ENCODE measurements at places on chromosomes 1 and 21. TPM values are rescaled to one million over a fixed set of nuclear protein-coding genes. Genes with fewer than 3 reads are reported as not detected.
A peak's percentile ranks its signal among the peaks of the same experiment; 100 is the strongest.

DNA sequence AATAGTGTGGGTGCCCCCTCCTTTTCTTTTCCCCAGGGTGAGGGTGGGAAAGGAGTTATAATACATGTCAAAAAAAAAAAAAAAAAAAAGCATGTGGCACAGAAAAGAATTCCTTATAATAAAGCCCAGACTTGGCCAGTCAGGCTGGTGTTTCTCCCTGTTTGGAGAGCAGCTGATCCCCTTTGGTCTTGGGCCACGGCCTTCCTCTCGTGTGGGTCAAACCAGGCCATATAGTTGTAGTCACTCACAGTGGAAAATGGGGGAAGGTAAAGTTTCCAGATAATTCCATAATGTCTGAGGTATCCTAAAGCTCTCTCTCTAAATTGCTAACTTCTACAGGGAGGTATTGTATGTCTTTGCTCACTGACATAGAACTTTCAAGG lies 22.0 kb downstream of the CLIC6 start:
- no peak for DNase-seq

The ACTL8 gene
- not detected for total RNA-seq

The ARF1 gene
- total RNA-seq = 447 TPM

DNA sequence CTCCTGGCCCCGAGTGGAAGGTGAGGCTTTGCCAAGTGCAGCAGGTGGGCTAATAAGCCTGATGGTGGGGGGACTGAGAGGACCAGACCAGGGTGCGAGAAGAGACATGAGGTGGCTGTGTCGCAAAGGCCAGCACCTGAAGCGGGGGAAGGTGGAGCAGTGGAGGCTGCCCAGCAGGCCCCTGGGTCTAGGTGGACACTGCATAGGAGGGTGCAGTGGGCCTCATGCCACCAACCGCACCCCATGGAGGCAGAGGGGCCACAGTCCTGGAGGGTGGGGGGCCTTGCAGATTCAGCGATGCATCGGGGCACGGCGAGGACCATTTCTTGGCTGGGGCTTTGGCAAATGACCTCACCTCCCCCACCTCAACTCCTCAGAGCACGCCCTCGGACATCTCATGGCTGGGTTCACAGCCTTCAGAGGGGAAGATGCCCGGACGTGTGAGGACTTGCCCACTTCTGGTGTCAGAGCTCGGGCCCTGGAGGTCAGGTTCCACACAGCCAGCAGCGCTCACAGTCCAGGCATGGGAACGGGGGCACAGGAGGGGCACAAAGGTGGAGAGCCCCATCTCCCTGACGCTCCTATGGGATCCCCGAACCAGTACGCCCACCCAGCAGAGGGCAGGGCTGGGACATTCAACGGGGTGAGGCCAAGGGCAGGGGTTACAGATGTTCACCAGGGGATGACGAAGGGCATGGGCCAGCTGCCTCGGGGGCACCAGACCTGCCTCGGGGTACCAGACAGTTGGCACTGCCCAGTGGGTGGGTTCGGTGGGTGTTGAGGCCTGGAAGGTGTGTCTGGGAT lies 35.4 kb downstream of the UBE2G2 start:
- DNase-seq = no peak

DNA sequence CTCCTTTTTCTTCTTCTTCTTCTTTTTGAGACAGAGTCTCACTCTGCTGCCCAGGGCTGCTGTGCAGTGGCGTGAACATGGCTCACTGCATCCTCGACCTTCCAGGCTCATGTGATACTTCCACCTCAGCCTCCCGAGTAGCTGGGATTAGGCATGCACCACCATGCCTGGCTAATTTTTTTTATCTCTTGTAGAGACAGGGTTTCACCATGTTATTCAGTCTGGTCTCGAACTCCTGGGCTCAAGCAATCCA lies 13.0 kb upstream of the PADI1 start:
- DNase-seq = no peak

- DNase-seq = peak; percentile 88
These were observed 791 bp upstream of the MAST2 start for GRCh38 chr1:45802343-45803298.

The RHCE gene
- not detected for total RNA-seq

The GJB3 gene
- not detected for total RNA-seq

- DNase-seq = no peak
These were observed 48.8 kb upstream of the WASF2 start for GRCh38 chr1:27538793-27539192.

- no peak for DNase-seq
These were observed 8.0 kb downstream of the FCAMR start for GRCh38 chr1:206962272-206962671.

DNA sequence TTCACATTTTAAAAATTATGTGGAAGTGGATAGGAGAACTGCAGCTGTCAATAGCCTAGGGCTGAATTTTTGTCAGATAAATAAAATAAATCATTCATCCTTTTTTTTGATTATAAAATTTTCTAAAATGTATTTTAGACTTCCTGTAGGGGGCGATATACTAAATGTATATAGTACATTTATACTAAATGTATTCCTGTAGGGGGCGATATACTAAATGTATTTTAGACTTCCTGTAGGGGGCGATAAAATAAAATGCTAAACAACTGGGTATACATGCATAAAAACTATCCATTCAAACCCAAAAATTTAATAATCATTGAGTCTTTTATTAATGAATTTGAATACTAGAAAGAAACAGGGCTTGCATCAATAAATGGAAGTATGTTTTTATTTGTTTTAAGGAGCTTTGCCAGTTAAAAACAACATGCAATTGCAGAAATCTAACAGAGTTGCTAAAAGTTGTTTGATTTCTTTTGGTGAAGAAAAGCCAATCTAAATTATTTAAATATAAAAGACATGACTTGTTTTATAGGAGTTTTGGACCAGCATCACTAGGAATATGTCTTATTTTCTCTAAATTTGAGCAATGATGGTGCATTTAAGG lies 31.4 kb downstream of the CLCA1 start:
- DNase-seq = no peak

DNA sequence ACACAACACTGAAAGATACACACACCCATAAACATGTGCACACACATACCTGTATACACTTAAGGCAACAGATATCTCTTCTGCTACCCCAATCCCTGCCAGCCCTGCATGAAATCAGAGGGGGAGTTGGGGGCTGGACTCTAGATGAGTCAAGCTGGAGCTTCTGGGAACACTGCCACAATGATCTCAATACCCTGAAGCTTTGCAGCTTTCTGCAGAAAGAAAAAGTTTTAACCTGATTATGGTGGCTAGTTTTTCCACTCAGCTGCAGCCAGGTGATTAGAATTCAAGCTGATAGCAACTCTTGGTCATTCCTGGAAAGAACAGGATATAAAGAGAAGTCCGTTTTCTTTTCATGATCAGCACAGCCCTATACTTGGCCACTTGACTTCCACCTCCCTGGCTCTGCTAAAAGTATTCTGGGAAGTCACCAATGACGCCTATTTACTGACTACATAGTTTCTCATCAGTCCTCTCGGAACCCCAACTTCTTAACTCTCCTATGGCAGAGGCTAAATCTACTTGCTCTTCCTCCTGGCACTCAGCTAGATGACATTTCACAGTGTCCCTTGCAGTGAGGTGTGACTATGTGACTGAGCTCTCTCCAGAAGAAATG lies 20.7 kb upstream of the DNASE2B start:
- no peak for DNase-seq

The CELF3 gene
- not detected for total RNA-seq

DNA sequence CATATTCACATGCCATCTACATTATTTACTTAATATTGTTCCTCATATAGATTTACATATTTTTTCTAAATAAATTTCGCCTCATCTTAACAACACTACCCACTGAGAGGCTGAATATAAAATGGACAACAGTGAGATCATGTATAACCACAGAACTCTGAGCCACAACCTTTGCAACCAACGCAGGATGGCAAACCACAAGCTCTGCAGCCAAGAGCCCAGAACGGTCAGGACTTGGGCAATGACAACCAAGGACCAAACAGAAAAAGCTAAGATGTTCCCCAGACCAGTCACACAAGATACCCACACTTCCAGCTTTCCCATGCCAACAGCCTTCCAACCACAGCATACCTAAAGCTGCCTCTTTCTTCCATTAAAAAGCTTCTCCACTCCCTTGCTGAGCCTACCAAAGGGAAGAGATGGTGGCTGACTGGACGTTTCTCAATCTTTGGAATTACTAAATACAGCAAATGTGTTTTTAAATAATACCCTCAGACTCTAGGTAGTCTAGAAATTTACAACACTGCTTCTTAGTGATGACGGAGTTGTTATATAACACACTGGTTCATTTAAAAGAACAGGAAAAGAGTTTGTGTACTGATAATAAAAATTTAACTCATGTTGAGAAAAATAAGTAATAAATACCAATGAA lies 117.9 kb downstream of the AKT3 start:
- no peak for DNase-seq

The ADGRB2 gene
- 1.9 TPM for total RNA-seq

- no peak for DNase-seq
These were observed 511 bp downstream of the NDC1 start for GRCh38 chr1:53837646-53837923.

The B3GALT2 gene
- not detected for total RNA-seq

DNA sequence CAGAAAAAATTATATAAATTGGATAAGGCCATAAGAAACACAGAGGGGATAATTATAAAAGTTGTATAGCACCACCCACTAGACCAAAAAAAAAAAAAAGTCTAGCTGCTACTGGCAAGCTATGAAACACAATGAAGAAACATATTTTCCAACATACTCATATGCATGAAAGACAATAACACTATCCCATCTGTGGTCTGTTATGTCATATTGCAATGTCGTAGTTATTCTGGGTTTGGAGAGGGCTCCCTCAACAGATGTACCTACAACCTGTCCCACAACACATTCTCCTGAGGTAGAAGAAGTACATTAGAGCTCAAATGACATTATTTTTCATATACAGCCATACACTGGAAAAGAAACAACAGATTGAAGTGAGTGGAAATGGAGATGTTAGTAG lies 517.6 kb upstream of the ADGRL4 start:
- DNase-seq = no peak

- DNase-seq = no peak
These were observed 652 bp downstream of the ARL8A start for GRCh38 chr1:202143768-202144401.

GRCh38 chr1:233019778-233020325 lies 69.4 kb downstream of the NTPCR start:
- DNase-seq = no peak

DNA sequence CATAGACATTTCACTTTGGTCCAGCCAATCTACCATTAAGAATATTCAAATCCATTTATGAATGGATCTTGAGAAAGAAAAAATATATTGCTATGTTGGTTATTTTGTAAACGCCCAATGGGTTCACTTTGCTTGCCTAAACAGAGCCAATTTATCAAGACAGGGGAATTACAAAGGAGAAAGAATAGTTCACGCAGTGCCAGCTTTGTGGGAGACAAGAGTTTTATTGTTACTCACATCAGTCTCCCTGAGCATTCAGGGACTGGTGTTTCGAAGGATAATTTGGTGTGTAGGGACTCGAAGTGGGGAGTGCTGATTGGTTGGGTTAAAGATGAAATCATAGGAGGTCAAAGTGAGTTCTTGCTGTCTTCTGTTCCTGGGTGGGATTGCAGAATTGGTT lies 135.3 kb downstream of the GABPA start:
- DNase-seq = no peak

Data from ascending aorta (tissue), 2 donors.